ENCODE measurements at places on chromosomes 13 and 19.

DNA sequence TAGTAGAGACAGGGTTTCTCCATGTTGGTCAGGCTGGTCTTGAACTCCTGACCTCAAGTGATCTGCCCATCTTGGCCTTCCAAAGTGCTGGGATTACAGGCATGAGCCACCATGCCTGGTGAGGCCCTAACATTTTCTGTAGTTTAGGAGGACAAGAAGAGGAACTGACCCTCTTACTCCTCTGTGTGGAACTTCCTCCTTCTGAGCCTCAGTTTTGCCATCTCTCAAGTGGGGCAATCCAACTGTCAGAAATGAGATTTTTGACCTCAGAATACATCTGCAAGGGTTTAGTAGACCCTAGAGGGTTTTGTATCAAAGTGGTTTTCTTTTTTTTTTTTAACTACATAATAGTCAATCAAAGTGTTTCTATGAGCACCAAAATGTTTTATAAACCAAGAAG is 2.4 kb downstream of the DKKL1 start:
- no peak for DNase-seq

DNA sequence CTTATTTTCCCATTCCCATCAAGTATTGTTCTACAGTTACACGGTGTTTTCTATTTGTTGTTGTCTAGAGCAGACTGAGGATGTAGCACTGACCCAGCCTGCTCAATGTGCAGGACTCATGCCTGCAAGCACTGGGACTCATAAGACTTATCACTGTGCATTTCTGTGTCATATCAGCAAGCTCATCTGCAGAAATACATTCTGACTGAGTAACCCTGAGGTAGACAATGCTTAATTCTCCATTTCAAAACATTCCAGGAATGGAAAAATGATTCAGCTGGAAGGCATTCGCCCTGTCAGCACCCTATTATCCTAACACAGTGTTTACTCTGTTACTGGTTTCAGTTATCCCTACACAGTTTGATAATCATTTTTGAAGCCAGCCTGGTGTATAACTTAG is 2506.4 kb downstream of the PCDH9 start:
- DNase-seq: no peak

- DNase-seq: no peak
Observed at GRCh38 chr13:113345486-113345885, 18.4 kb downstream of the GRTP1 start.

DNA sequence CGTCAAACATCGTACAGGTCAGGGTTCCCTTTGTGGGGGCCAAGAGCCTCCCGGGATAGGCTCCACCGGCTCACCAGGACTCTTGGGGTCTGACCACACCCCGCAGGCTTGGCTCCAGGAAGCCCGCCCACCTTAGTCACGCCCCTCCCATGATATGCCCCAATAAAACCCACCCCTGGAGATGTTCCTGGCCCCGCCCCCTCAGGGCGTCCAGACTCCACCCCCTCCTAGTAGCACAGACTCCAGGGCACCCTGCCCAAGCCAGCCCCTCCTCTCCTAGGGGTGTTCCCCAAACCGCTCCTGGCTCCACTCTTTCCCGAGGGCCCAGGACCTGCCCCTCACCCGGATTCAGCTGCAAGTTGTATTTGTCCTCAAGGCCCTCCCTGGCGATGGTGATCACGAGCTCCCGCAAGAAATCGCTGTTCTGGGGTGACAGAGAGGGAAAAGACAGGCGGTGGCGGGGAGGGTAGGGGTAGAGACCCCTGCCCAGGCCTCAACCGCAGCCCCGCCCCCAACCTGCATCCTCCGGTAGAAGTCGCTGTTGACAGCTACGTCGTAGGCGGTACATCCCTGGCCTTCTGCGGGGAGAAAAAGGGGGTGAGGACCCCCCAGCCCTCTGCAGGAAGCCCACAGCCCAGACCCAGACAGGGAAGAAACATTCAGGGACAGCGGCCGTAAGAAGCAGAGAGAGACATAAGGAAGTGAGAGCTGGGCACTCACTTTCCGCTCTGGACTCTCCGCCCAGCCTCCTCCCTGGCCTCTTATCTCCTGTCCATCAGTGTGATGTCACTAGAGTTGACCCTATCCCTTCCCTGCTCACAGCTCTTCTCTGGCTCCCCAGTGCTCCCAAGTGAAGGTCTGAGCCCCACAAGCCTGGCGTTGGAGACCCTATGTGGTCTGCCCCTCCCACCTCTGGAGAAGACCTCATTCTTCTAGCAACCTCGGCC is 3.9 kb downstream of the PIH1D1 start:
- no peak for DNase-seq

- no peak for DNase-seq
Observed at GRCh38 chr13:28089065-28089464, 11.3 kb downstream of the FLT3 start.

DNA sequence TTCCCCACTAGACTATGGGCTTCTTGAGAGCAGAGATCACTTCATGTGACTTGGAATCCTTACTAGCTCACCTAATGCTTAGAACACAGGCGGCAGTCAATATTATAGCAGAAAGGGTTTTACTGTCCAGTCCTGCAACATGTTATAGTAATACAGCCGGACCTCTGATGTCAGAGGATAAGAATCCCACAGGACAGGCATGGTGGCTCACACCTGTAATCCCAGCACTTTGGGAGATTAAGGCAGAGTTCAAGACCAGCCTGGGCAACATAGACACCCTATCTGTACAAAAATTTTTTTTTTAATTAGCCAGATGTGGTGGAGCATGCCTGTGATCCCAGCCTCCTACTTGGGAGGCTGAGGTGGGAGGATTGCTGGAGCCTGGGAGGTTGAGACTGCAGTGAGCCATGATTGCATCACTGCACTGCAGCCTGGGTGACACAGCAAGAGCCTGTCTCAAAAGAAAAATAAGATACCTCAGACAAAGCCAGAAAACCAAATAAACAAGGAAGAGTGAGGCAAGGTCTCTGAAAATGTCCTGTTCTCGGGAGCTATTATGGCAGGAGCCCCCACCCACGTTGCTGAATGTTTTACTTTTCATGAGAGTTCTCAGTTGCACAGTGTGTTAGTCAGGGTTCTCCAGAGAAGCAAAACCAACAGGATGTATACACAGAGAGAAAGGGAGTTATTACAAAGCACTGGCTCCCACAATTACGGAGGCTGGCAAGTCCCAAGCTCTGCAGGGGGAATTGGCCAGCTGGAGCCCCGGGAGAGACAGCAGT is 100.8 kb downstream of the UBL3 start:
- no peak for DNase-seq

- DNase-seq: no peak
Observed at GRCh38 chr13:77386880-77387606, 60.1 kb upstream of the MYCBP2 start.

DNA sequence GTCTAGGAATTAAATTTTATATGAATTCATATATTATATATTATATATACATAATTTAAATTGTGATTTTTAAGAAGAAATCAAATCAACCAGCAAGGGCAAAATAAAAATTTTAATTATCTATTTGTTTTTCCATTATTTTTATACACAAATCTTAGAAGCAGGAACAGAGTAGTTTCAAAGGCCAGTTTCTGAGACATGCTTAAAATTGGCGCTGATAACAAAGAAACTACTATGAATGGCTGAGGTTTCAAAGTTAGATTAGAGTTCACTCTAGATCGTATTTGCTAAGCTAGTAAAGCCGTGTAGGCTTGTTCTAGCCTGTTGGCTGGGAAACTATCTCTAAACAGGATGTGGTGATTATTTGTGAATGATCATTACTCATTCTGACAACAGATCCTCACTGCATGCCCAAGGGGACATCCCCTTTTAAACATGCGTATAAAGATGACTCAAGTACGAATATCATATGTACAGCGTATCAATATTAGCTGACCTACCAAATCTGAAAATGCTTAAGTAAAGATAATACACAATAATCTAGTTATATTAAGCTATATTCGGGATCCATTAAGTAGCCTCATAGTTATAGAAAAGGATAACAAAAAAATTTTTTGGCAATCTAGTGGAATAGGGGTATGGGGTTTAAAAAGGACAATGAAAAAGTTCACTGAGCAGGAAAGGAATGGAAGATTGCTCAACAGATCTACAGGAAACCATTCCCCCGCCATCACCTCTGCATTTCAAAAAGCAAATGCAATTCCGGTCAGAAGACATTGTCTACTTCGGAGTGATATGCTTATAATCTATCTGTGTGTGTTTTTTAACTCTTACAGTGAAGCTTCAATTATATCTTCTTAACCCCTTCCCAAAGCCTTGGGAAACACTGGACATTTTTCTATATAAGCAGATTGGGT is 150.1 kb downstream of the SHISA2 start:
- peak; percentile 36 for DNase-seq

DNA sequence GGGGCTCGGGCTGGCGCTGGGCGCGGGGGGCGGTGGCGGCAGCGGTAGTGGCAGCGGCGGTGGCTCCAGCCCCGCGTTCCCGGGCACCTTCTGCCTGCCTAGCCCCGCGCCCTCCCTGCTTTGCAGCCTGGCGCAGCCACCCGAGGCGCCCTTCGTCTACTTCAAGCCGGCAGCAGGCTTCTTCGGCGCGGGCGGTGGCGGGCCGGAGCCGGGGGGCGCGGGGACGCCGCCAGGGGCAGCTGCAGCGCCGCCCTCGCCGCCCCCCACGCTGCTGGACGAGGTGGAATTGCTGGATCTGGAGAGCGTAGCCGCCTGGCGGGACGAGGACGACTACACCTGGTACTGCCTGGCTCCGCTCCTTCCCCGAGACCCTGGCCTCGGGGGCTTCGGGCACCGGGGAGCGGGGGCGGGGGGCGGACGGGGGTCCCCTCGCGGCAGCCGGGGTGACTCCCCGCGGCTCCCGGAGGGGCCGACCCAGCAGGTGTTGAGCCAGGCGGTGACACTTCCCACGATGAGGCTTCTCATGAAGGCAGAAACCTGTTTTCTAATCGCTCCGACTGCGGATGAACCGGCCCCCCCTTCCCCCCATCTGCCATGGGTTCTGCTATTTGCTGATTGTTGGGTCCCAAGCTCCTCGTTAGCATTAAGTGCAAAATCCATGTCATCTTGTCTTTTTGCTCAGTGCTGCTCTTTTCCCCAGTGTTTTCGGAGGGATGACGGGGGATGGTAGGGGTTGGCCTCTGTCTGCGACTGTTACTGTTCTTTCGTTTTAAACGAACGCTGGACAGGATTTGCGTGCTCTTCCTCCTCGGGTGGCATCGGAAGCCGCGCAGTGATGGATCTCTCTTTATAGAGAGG is 943 bp downstream of the SLAIN1 start:
- peak; percentile 57 for DNase-seq

DNA sequence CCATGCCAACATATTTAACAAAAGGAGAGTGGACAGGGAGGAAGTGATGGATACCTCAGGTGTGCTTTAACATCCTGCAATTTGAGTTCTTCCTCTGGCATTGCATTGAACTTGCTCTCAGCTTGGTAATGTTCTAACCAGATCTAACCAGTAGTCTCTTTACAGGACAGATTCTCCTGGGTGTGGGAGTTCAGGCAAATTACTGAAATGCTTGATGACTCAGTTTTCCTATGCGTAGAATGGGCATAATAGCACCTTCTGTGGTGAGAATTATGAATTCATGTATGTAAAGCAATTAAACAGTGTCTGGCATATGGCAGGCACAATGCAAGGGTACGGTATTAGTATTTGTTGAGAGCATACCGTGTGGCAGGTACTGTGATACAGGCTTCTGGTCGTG is 3.6 kb downstream of the AKAP11 start:
- DNase-seq: no peak

- peak; percentile 66 for DNase-seq
Observed at GRCh38 chr19:48511800-48512503, at the start of gene LMTK3. Gene LMTK3 (minus strand): TSS chr19:48511835. CDS start chr19:48511576, 259 bp downstream.

GRCh38 chr19:8576273-8576993 is 809 bp downstream of the MYO1F start:
- DNase-seq: no peak

GRCh38 chr19:29963576-29963975 is 21.5 kb downstream of the URI1 start:
- no peak for DNase-seq

DNA sequence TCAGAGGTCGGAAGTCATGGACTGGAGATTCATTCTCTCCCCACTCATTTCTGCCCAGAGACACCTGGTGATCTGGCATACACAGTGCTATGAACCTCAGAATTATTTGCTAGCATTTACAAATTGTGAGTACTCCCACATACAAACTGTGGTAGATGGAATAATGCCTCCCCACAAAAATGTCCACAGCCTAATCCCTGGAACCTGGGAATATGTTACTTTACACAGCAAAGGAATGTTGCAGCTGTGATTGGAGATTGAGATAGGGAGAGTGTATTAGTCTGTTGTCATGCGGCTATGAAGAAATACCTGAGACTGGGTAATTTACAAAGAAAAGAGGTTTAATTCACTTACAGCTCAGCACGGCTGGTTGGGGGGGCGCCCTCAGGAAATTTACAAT is 3.1 kb upstream of the UQCRFS1 start:
- DNase-seq: no peak

DNA sequence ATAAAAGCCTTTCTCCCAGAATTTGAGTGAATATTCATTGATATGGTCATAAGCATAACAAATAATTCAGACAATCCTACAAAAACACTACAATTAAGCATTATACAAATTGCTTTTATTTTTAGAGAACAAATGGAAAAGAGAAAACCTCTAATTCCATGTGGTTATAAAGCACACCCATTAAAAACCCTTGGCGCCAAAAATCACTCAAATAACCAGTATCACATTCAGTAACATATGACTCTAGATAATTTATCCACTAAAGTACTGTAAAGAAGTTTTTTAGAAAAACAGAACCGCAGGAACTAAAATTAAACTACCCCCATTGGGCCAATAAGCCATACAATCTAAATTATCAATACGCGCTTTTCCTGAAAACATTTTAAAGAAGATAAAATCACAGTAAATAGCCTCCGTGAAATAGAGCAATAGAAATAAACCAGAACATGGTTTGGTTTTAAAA is 569 bp downstream of the LCP1 start:
- DNase-seq: no peak

DNA sequence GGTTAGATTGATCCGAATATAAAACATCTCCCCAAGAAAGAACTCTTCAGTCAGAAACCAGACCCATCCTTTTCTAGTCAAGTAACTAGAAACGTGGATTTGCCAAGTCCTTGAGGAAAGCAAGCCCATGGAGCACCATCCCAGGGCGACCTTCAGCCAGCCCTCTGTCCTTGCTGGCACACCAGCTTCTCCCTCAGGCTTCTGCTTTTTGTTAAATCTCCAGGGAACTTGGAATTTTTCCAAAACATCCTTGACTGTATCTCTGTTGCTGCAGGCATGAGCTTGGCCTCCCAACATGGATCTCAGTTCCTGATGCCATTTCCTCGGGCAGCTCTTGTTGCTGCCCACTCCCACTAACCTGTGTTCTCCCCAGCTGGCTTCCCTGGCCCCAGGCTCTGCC is 27.1 kb upstream of the C1QTNF9 start:
- no peak for DNase-seq

DNA sequence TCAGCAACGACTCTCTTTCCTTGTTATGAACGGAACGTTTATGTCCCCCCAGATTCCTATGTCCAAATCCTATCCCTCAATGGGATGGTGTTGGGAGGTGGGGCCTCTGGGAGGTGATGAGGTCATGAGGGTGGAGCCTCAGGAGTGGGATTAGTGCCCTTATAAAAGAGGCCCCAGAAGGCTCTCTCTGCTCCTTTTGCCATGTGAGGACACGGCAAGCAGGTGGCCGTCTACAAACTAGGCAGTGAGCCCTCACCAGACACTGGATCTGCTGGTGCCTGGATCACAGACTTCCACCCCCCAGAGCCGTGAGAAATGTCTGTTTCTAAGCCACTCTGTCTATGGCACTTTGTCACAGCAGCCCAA is 53.2 kb downstream of the EPS15L1 start:
- no peak for DNase-seq

GRCh38 chr19:19425170-19425875 is 19.8 kb downstream of the GATAD2A start:
- no peak for DNase-seq

Measured in stimulated activated naive CD8-positive, alpha-beta T cell treated with anti-CD3 and anti-CD28 coated beads, Interleukin-15, amount 100 ng/mL, for 72 hours (primary cell).